Keratinocyte (primary cell): ENCODE measurements at places on chromosomes 2 and 18.

DNA sequence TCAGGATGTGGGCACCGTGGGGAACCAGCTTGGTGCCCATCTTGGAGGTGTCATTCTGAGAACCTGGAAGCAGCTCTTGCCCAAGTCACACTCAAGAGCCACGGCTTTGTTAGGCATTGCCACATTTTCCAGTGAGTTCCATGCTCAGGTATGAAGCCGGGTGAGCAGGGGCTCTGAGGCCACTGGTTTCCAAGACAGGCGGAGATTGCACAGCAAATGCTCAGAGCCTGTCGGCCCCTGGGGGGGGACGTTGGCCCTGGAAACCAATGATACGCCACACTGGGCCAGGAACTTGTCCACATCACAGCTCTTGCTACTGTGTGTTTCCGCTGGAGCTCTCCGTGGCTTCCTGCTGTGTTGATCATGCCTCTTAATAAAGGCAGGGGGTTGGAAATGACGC, 52.5 kb upstream of the SALL3 start:
- DNase-seq = no peak

DNA sequence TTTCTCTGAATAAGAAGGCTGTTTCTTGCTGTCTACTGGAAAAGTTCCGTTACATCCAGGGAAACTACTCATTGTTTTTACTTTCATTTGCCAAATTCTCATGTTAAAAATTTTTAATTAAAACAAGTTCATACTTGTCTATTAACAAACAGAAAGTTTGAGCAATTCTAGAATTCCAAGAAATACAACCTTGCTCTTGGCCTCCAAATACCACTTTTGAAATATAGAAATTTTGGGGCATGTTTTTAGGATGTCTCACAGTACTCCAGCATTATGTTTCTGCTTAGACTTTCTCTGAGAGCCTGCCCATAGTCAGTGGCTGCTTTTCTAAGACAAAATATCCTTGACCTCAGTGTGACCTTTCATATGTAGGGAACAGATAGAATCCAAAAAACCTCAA, 228.7 kb upstream of the RND3 start:
- no peak for DNase-seq

- DNase-seq = no peak
Observed at GRCh38 chr18:48850822-48851598, 99.8 kb downstream of the SMAD7 start.

GRCh38 chr2:36634981-36635597, 37.1 kb upstream of the FEZ2 start:
- no peak for DNase-seq

DNA sequence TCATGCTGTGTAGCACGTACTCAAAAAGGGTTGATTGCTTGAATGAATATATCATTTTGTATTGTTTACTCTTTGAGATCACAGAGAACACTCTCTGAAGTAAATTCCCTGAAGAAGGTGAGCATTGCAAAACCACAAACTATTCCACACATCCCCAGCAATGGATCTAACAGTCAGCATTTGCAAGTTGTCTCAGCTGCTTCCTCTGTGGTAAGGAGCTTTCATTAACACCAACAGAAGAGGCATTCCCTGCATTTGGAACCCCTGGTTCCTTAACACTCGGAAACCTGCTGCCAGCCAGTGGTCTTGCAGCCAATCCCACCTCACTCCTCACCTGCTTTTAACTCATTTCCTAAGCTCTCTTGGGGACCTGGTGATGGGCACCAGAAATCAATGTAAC, 108.4 kb downstream of the IRS1 start:
- DNase-seq = no peak

- DNase-seq = no peak
Observed at GRCh38 chr2:108267101-108267500, 21.6 kb upstream of the SULT1C2 start.

DNA sequence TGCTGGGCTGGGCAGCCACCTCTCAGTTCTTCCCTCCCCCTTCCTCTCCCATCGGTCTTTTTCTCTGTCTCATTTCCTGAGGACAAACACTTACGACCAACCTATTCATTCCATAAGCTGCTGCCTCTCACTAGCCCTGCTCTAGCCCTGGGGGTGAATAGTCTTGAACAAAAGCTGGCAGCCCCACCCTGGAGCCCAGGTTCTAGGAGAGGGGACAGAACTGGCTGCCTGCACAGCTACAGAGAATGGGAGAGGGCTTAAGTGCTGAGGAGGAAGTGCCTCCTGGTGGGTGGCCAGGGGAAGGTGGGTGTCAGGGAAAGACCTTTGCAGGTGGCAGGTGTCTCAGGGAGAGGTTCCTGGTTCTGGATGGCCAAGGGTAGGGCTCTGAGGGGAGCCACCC, 22.8 kb downstream of the ANO7 start:
- DNase-seq = no peak

GRCh38 chr18:35132021-35132902, 91.0 kb downstream of the MAPRE2 start:
- no peak for DNase-seq

- no peak for DNase-seq
Observed at GRCh38 chr2:169107645-169108044, 38.3 kb downstream of the DHRS9 start.

GRCh38 chr18:57980573-57981307, 63.3 kb upstream of the NEDD4L start:
- DNase-seq = no peak

GRCh38 chr2:219218732-219219701, at the start of gene ABCB6:
Gene ABCB6 (minus strand): TSS chr2:219218958. CDS start chr2:219218673, 285 bp downstream.
- DNase-seq = no peak

GRCh38 chr18:55864281-55864680, 276.3 kb upstream of the TCF4 start:
- no peak for DNase-seq

- DNase-seq = no peak
Observed at GRCh38 chr2:38260469-38260868, 116.6 kb downstream of the ATL2 start.
